ENCODE measurements at places on chromosomes 1 and 21.

GRCh38 chr21:43331962-43332828, 94.7 kb downstream of the SIK1 start:
- DNase-seq, result peak; percentile 68
- peaks cover 4% of the 10 kb centered on the region for H3K36me3 ChIP-seq
- H3K4me3 ChIP-seq, result no peak overlapping the region
- peaks cover 29% of the 10 kb centered on the region for H3K4me1 ChIP-seq
- H3K27me3 ChIP-seq, result no peaks in the 10 kb centered on the region

DNA sequence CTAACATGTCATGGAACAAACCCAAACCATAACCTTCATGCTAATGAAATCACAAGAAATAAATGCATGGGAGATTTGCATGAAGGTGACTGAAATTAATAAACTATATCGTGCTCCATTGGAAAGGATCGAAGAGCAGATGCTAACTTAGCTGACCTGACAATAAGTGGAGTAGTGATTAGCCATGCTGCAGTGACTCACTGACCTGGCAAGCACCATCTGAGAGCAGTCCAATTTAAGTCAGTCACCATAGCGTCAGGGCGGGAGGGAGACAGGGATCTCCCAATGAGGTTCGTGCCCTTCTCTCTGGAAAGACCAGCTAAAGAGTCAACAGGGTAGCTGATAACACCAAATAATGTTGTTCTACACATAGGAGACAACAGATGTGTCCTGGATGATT, 21.5 kb downstream of the OLIG2 start:
- peak; percentile 77 for DNase-seq
- H3K27me3 ChIP-seq, result peaks cover 48% of the 10 kb centered on the region
- H3K27ac ChIP-seq, result no peak overlapping the region
- no peak overlapping the region for H3K4me3 ChIP-seq
- peaks cover 13% of the 10 kb centered on the region for H3K4me1 ChIP-seq
- H3K36me3 ChIP-seq, result no peaks in the 10 kb centered on the region

DNA sequence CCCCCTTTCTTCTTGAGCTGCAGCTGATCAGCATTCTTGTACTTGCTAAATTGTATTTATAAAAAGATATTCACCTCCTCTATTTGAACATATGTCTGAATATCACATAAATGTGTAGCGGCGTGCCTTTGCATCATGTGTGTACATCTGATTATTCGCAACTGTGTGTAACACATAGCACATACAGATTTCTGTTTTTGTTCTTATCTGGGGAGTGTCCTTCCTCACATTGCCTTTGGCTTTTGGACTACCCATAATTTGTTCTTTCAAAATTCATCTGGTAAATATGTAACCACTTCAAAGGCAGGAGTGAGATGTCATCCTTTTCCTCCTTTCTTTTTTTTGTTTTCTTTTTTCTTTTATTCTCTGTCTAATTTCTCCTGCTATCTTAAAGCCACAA, 113.6 kb downstream of the PBX1 start:
- no peak overlapping the region for H3K27ac ChIP-seq
- no peaks in the 10 kb centered on the region for H3K27me3 ChIP-seq
- H3K36me3 ChIP-seq, result no peaks in the 10 kb centered on the region
- H3K4me3 ChIP-seq, result no peak overlapping the region
- DNase-seq, result no peak
- peaks cover 4% of the 10 kb centered on the region for H3K4me1 ChIP-seq

- H3K27ac ChIP-seq, result no peak overlapping the region
- DNase-seq, result no peak
- no peaks in the 10 kb centered on the region for H3K27me3 ChIP-seq
- peaks cover 8% of the 10 kb centered on the region for H3K36me3 ChIP-seq
- H3K4me3 ChIP-seq, result no peak overlapping the region
These were observed 35.4 kb downstream of the GALNT2 start for GRCh38 chr1:230102472-230102871.

DNA sequence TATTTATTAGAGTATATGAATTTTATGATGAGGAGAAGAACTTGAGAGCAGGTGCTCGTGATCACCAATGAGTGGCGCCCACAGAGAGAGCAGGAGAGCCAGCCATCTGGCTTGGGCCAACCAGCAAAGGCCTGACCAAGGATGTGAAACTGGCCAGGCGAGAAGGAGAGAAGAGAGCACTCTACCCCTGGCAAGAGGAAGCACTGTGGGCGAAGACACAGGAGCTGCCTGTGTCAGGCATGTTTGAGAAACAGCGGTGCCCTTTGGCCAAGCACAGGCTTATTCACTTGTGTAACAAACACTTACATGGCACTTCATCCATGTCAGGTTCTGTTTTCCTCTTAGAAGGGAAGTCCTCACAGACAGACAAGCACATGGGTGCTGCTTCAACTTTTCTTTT, 4.2 kb upstream of the SIPA1L2 start:
- no peak for DNase-seq
- no peaks in the 10 kb centered on the region for H3K36me3 ChIP-seq
- no peak overlapping the region for H3K27ac ChIP-seq

GRCh38 chr1:17550729-17551584, 11.5 kb downstream of the ARHGEF10L start:
- no peak for DNase-seq
- no peak overlapping the region for H3K4me3 ChIP-seq
- peaks cover 7% of the 10 kb centered on the region for H3K36me3 ChIP-seq
- no peaks in the 10 kb centered on the region for H3K27me3 ChIP-seq
- H3K4me1 ChIP-seq, result peaks cover 23% of the 10 kb centered on the region

DNA sequence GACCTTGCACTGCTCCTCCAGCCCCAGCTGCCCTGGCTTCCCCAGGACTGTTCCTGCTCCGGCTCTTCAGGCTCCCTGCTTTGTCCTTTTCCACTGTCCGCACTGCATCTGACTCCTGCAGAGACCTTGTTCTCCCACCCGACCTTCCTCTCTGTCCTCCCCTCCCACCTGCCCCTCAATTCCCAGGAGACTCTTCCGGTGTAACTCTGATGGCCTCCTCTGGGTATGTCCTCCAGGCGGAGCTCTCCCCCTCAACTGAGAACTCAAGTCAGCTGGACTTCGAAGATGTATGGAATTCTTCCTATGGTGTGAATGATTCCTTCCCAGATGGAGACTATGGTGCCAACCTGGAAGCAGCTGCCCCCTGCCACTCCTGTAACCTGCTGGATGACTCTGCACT, 550 bp downstream of the ACKR1 start:
- H3K27me3 ChIP-seq, result no peaks in the 10 kb centered on the region
- peaks cover 60% of the 10 kb centered on the region for H3K36me3 ChIP-seq
- no peak overlapping the region for H3K4me3 ChIP-seq
- peaks cover 63% of the 10 kb centered on the region for H3K4me1 ChIP-seq

DNA sequence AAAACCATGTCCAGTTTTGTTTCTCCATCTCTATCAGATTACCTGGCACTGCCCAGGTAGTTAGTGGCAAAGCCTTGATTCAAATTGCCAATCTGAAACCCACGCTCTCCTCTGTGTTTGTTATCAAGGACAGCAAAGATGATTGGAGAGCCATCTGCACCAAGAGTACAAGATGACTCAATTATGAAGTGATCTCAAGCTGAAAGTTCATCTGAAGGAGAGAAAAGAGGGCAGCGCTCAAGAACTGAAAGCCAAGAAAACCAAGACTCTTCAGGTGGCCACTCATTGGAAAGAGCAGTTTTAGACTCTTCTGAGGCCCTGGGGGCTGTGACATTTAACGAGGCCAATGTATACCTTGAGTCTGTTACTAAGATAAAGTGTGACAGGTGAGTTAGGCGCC, 13.8 kb downstream of the RXRG start:
- H3K36me3 ChIP-seq, result no peaks in the 10 kb centered on the region
- H3K27ac ChIP-seq, result no peak overlapping the region
- no peak overlapping the region for H3K4me3 ChIP-seq
- DNase-seq, result no peak
- no peaks in the 10 kb centered on the region for H3K4me1 ChIP-seq

- no peak overlapping the region for H3K4me3 ChIP-seq
- H3K4me1 ChIP-seq, result no peaks in the 10 kb centered on the region
- H3K36me3 ChIP-seq, result no peaks in the 10 kb centered on the region
- H3K27me3 ChIP-seq, result no peaks in the 10 kb centered on the region
- no peak overlapping the region for H3K27ac ChIP-seq
These were observed 264.8 kb downstream of the C1orf94 start for GRCh38 chr1:34441259-34442069.

GRCh38 chr1:34380526-34381124, 203.9 kb downstream of the C1orf94 start:
- H3K27me3 ChIP-seq, result no peaks in the 10 kb centered on the region
- no peaks in the 10 kb centered on the region for H3K4me1 ChIP-seq
- no peak overlapping the region for H3K4me3 ChIP-seq
- H3K27ac ChIP-seq, result no peak overlapping the region
- DNase-seq, result no peak

GRCh38 chr1:4787551-4787950, 133.1 kb downstream of the AJAP1 start:
- H3K4me3 ChIP-seq, result no peak overlapping the region
- H3K4me1 ChIP-seq, result no peaks in the 10 kb centered on the region
- H3K27me3 ChIP-seq, result no peaks in the 10 kb centered on the region
- peaks cover 5% of the 10 kb centered on the region for H3K36me3 ChIP-seq
- DNase-seq, result no peak
